ENCODE measurements at places on chromosomes 12 and 14. TPM values are rescaled to one million over a fixed set of nuclear protein-coding genes. Genes with fewer than 3 reads are reported as not detected.

NID2 gene
- total RNA-seq, result not detected

PLEKHH1 gene
- total RNA-seq, result 2.2 TPM

BICDL1 gene
- total RNA-seq, result 133 TPM

ASPG gene
- total RNA-seq, result not detected

NELL2 gene
- 61.9 TPM for total RNA-seq

SRRM4 gene
- total RNA-seq, result not detected

KRT81 gene
- not detected for total RNA-seq

PMEL gene
- total RNA-seq, result 1.2 TPM

DIP2B gene
- total RNA-seq, result 28.2 TPM

PLEKHG7 gene
- not detected for total RNA-seq

CARMIL3 gene
- total RNA-seq, result 0.48 TPM

SLC8A3 gene
- 0.52 TPM for total RNA-seq

DNA sequence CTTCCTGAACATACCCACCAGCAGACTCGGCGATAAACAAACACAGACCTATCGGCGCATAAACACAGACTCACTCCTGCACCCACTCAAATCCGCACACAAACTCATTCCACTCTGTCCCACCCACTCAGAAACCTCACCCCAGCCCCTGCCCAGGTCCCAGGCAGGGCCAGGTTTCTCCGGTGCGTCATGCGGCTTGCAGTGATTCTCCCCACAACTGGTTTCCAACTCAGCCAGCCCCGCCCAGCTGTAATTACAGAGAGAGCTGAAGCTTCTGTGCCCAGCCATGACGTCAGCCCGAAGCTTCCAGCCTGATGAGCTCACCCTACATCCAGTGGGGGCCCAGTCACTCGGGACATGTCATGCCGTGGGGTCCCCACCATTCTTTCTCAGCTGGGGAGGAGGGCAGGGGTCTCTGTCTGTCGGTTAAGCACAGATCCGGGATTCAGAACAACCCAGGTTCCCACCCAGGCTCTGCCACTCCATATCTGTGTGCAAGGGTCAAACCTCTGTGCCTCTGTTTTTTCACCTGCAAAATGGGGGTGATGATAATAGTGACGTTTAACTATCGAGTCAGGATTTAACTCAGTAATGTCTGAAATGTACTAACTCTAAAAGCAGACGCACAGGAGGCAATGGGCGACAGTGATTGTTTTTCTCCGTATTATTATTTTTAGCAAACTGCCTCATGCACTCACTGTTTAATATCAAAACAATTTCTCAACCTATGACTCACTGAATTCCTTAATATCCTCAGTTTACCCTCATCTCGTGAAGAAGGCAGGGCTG, 2.3 kb upstream of the HSPB8 start:
- no peak for DNase-seq

GRCh38 chr12:13405961-13406703, 209.6 kb downstream of the EMP1 start:
- no peak for DNase-seq

GRCh38 chr12:113262710-113263109, 41.4 kb downstream of the TPCN1 start:
- DNase-seq, result no peak

- peak; percentile 7 for DNase-seq
These were observed 51.6 kb upstream of the PIWIL1 start for GRCh38 chr12:130286041-130286440.

DNA sequence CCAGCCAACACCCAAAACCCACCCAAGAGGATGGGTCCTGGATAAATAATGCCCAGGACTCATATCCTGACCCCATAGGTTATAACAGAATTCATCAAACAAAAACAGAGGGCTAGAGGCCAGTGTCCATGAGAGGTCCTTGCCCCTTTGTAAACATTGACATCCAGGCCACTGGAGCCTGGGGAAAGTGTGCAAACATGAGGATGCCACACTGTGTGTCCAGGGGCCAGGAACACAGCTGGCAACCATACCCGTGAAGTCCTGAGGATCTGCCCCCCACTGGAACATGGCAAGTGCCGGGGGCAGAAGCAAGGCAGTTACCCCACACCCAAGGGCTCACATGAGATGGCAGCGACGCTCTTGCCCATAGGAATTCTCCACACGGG, 4.2 kb upstream of the KMT2D start:
- DNase-seq, result no peak

GRCh38 chr12:113248051-113248825, 27.0 kb downstream of the TPCN1 start:
- DNase-seq, result no peak

DNA sequence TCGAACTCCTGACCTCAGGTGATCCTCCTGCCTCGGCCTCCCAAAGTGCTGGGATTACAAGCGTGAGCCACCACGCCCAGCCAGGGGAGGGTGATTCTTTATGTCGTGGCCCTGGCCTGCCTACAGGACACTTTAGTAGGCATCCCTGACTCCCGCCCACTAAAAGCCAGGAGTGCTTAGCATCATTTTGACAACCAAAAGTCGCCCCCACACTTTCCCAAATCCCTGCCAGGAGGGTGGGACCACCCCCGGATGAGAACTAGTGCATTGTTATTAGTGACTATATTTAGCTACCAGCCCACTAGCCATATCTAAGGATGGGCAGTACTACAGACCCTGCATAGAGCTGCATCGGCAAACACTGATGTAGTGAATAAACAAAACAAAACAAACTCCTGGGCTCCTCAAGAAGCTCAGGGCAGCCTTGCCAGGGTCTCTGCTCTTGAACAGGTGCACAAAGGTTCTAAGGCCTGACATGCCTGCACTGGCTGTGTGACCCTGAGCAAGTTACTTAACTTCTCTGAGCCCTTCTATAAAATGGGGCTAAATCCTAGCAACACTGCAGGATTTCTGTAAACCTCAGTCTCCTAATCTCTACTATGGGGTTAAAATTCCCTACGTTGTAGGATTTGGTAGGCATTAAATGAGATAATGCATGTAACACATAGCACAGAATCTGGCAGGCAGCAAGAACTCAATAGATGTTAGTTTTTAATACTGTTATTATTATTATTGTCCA, 2.2 kb downstream of the CAMKK2 start:
- no peak for DNase-seq

- DNase-seq, result no peak
These were observed 2.9 kb downstream of the SMUG1 start for GRCh38 chr12:54185919-54186318.

DNA sequence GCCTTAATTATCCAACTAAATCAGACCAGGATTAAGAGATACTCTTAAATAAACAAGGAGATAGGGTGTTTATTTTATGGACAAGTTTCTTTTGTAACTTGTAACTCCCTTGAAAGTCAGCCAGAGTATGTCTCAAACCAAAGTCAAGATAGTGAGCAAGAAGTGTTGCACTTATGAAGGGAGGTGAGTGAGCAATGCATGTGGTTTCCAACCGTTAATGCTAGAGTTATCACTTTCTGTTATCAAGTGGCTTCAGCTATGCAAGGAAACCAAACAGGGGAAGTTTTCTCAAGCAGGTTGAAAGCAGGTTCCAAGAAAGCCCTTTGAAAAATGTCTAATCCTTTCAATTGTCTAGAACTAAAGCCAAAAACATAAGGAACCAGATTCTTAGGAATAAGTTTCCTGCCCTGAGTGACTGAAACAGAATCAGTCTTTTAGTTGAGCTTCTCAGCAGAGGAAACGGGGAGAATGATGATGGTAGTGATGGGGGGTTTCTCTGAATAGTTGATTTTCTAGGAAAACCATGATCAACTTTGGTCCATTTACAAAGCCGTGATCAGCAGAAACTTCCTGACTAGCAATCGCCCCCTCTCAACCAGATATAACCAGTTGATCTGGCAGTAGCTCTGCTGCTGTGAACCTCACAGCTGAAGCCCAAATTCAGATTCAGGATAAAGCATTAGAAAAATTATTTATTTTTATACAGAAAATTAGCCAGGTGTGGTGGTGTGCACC, 128.4 kb downstream of the DAD1 start:
- DNase-seq, result no peak

GRCh38 chr14:29820785-29821184, 106.9 kb downstream of the PRKD1 start:
- DNase-seq, result no peak

GRCh38 chr12:126734710-126735109, 1532.3 kb upstream of the TMEM132C start:
- DNase-seq, result no peak

DNA sequence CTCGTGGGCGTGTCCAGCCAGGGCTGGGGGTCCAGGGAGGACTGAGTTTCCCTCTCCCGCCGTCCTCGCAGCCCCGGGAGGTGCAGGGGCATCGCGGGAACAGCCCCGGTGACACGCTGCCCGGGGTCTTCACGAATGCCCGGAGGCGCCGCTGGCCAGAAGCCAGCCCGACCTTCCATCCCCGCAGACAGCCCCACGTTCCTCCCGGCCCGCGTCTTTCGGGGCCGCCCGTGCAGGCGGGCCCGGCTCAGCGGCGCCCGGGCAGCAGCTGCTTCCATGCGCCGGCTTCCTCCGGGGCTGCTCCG, 827 bp upstream of the TEDC1 start:
- no peak for DNase-seq

- DNase-seq, result no peak
These were observed 125.0 kb upstream of the FAR2 start for GRCh38 chr12:29024117-29024516.

GRCh38 chr12:131854861-131855476, 26.8 kb downstream of the MMP17 start:
- DNase-seq, result no peak

DNA sequence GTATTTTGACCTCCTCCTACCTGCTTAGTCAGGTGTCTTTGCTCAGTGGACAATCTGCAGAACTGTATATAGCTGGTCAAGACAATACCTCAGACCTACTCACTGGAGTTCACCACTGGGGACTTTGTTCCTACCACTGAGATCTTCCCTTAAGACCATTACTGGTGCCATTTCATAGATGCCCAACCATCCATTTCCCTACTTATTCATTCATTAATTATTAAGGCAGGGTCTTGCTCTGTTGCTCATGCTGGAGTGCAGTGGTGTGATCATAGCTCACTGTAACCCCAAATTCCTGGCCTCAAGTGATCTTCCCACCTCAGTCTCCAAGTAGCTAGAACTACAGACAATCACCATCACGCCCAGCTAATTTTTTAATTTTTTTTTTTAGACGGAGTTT, 22.8 kb upstream of the CRADD start:
- no peak for DNase-seq

DNA sequence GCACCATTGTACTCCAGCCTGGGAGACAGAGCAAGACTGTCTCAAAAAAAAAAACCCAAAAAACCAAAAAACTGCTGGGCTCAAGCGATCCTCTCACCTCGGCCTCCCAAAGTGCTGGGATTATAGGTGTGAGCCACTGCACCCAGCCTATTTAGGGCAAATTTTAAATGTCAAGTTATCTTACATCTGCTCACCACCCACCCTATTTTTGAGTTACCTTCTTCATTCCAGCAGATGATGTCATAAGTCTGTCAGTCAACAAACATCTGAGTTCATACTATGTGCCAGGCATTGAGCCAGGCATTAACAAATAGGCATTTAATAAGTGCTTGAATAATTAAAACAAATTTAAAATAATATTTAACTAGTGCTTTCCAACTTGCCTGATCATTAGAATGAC, 21.5 kb downstream of the BATF start:
- no peak for DNase-seq

- DNase-seq, result no peak
These were observed 411 bp upstream of the DCAF4 start for GRCh38 chr14:72925815-72926291.

GRCh38 chr12:18752947-18753346, 15.0 kb downstream of the CAPZA3 start:
- DNase-seq, result no peak

- no peak for DNase-seq
These were observed 515.9 kb upstream of the TBX3 start for GRCh38 chr12:115199831-115200230.

DNA sequence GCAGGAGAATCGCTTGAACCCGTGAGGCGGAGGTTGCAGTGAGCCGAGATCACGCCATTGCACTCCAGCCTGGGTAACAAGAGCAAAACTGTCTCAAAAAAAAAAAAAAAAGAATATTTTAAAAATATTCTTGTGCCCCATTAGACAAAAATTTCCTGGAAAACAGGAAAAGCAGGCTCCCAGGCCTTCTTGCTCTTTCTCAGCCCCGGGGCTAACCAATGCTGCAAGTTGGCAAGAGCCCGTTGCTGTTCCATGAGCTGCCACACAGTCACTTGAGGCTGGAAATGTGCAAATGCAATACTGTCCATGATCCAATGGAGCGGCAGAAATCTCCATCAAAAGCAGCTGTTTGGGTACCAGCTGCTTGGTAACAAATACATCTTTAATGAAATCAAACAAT, 994.7 kb downstream of the VRK1 start:
- no peak for DNase-seq

GRCh38 chr12:92702754-92703679, at the start of gene PLEKHG7:
Gene PLEKHG7 (plus strand): TSS chr12:92702989. CDS start chr12:92706632, 3,643 bp downstream.
- peak; percentile 26 for DNase-seq

- DNase-seq, result no peak
These were observed 25.7 kb downstream of the FAIM2 start for GRCh38 chr12:49878021-49878420.

DNA sequence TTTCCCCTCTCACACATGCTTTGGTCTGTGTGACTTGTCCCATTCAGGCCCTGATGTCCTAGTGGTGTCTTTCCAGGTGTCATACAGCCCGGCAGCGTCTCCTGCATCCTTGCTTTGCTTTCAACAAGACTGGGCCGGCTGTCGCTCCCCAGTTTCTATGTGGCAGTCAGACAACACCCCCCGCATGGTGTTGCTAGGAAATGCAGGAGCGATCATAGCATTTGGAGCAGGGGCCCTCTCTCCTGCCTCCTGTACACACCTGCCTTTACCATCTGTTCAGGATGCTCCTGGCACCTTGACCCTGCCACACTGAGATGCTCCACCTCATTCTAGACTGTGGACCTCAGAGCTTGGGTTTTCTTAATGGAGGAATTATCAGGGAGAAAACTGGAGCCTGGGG, 29.5 kb downstream of the CACNA1C start:
- DNase-seq, result no peak

- no peak for DNase-seq
These were observed 9.2 kb upstream of the ALDH2 start for GRCh38 chr12:111757361-111758119.

GRCh38 chr14:95191445-95192199, 34.3 kb upstream of the DICER1 start:
- DNase-seq, result no peak

- no peak for DNase-seq
These were observed 15.3 kb upstream of the BDKRB2 start for GRCh38 chr14:96189281-96189711.

DNA sequence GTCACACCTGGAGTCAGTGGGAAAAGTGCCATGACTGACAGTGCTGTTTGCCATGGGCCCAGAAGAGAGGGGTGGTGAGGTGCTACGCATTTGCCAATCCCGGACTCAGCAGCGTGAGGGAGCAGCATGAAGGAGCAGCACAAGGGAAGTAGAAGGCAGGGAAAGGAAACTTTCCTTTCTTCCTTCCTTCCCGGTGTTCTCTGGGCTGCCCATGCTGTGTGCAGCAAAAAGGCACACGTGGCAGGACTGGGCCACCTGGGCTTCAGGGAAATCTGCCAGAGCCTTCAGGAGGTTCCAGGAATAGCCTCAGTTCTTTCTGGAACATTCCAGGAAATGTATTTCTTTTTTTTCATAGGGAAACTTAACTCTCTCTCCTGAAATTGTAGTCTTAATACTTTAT, 23.0 kb downstream of the TRIM9 start:
- no peak for DNase-seq
